ENCODE measurements at places on chromosomes 5 and 9. TPM values are rescaled to one million over a fixed set of nuclear protein-coding genes. Genes with fewer than 3 reads are reported as not detected.

The DOCK8 gene
- total RNA-seq, result 0.51 TPM

The FOXD4L6 gene
- not detected for total RNA-seq

The RNF224 gene
- not detected for total RNA-seq

The IFNA13 gene
- total RNA-seq, result not detected

DNA sequence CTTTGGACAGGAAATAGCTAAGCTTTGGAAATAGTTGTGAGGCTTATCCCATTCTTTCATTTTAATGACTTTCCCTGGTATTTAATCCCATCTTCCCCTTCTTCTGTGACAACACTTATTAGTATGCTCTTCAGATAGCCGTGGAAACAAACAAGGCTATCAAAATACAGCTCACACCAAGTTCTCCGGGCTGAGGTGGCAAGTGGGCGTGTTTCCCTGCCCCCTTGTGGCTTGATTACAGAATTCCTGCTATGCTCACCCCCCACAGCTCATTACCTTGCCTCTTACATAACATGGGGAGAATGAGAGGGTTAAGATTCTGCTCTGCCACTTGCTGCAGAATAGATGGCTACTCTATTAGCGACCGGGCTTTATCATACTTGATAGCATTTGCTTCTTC, 437.1 kb upstream of the TLE4 start:
- no peak for DNase-seq

- no peak for DNase-seq
Observed at GRCh38 chr9:87201351-87201751, 254.0 kb upstream of the GAS1 start.

DNA sequence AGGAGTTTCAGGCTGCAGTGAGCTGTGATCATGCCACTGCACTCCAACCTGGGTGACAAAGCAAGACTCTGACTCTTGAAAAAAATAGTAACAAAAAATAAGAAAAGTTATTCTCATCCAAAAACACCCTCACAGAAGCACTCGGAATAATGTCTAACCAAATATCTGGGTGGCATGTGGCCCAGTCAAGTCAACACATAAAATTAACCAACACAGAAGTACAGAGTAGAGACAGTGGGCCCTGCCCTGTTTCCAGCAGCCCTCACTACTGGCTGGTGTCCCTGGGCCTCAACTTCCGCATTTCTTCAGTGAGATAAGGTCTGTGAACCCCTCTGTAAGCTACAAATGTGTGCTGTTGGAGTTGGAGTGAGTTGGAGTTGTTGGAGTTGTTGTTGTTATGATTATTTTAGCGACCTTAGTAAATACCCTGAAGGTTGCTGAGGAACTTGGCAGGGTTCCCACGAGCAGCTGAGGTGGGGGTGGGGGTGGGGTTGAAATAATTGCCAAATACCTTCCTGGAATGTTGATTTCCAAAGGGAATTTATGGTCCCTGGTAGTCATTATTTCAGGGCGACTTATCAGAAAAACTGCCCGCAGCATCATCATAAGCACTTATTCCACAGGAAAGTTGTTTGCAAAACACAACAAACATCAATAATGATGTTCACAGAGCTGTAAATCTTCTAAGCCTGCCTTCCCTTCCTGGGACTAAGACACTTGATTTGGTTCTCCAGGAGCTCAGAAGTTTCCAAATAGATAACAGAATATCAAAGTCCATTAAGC, 30.2 kb downstream of the C5orf15 start:
- DNase-seq, result no peak

DNA sequence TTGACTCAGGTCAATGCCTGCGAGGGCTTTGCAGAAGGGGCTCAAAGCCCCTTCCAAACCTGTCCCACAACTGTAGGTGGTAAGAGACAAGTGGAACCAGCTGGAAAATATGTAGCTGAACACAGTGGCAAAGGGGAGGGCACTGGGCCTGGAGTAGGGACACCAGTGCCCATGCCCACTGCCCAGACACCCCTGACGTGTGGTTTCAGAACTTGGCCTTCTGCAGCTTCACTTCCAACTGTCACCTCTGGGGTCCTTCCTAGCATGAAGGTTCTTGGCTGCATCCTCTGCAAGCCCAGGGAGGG, 233.1 kb upstream of the IRX1 start:
- DNase-seq, result no peak

GRCh38 chr5:123371575-123372179, 51.5 kb downstream of the CEP120 start:
- no peak for DNase-seq

DNA sequence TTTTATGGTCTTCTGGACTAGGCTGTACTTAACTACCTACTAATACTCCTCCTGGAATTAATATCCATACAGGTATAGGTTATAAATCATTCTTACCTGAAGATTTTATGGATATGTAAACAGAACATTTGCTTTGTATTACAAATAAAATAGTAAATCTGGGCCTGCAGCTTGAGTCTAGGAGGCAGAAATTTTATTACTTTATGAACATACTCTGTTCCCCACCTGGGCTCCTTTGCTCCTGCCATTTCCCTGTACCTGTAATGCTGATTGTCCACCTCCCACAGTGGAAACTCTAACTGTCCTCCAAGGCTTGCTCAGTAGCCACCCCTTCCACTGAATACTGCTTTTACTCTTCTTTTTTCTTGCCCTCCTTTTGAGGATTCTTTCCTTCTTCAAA, 108.0 kb downstream of the PAM start:
- no peak for DNase-seq

GRCh38 chr9:18496256-18497000, 22.5 kb downstream of the ADAMTSL1 start:
- no peak for DNase-seq

DNA sequence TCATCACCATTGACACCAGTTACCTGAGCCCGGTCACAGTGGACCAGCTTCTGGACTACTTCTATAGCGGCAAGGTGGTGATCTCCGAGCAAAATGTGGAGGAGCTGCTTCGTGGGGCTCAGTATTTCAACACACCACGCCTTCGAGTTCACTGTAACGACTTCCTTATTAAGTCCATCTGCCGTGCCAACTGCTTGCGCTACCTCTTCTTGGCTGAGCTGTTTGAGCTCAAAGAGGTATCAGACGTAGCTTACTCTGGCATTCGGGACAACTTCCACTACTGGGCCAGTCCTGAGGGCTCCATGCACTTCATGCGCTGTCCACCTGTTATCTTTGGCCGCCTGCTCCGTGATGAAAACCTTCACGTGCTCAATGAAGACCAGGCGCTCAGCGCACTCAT, 520 bp downstream of the CCIN start:
- no peak for DNase-seq

- no peak for DNase-seq
Observed at GRCh38 chr5:172830876-172831662, 3.0 kb upstream of the ERGIC1 start.

DNA sequence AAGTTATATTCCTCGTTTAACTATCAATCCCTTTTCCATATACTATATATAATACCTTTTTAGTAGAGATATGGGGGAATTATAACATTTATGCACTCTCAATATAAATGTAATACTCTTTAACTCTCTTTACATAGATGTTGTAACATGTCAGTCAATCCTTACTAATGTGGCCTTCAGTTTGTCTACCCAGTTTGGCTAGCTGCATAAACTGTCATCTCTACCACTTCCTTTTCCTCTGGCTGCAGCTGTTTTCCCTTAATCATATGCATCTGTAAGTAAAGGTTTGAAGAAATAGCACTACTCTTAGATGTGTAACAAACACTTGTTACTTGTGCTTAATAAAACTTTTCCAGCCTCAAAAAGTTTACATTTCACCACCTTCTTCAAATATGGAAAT, 13.4 kb downstream of the ABHD17B start:
- DNase-seq, result no peak

DNA sequence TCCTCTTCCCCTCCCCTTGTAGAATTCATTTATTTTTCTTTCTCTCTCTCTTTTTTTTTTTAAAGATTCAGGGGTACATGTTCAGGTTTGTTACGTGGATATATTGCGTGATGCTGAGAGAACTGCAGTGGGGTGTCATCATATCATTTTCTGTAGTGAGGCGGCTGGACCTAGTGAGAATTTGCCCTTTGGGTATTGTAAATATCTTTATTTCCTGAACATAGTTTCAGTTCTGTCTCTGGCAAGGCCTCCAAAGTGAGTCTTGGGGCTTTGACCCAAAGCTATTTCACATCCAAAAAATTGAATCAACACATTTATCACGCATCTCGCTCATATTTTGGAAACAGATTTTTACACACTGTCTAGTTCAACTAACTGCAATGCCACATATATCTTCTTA, 25.4 kb upstream of the MYOT start:
- no peak for DNase-seq

DNA sequence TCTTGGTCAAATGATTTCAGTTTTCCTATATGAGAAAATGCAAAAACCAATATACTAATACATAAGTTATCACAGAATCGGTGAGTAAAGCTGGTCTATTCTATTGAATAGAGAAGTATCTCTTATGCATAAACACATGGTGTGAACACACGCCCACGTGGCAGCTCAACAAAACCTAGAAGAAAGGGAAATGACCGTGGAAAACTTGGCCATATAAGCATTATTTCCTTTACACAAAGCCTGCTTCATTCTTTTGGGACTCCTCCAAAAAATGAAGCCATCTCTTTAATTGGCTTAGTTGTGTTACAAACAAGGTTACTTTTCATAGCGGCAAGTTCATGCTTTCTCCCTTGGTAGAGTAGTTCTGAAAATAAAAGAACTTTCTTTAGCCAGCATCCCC, 183.2 kb downstream of the TMEM161B start:
- DNase-seq, result no peak

DNA sequence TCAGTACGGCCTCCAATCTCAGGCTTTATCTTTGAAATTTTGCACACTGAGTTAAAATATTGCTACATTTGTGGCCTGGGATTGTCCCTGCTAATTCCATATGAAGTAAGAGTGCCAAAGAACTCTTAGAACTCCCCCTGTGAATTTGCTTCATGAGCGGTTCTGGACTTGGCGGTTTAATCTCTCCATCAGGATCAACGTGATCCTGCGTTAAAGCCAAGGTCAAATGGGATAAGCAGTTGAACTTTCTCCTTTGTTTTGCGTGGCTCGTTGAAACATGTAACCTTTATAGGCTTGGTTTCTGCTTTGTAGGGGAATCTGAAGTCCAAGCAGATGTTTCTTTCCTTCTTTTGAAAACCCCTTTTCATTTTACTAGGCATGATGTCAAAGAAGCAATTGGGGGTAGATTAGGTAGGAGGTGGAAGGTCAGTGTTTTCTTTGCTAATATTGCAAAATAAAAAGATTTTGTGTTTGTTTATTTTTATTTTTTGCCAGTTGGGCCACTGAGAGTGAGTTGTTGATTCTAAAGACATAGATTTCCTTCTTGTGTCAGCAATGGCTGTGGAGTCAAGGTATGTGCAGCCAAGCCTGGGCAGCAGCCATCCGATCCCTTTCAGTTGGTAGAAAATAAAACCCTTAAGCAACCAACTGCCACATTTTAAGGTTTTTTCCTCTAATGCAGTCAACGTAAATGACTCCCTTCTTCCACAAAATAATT, 390.8 kb downstream of the NNT start:
- DNase-seq, result no peak

GRCh38 chr5:118434522-118434921, 553.8 kb downstream of the DTWD2 start:
- no peak for DNase-seq

GRCh38 chr9:137589441-137590122, 730 bp downstream of the ZMYND19 start:
- no peak for DNase-seq
